IPS-NIHi11 (cell line): ENCODE measurements at places on chromosomes 7 and 10.

- no peak for DNase-seq
Observed at GRCh38 chr10:110393866-110394265, 89.1 kb upstream of the SMNDC1 start.

DNA sequence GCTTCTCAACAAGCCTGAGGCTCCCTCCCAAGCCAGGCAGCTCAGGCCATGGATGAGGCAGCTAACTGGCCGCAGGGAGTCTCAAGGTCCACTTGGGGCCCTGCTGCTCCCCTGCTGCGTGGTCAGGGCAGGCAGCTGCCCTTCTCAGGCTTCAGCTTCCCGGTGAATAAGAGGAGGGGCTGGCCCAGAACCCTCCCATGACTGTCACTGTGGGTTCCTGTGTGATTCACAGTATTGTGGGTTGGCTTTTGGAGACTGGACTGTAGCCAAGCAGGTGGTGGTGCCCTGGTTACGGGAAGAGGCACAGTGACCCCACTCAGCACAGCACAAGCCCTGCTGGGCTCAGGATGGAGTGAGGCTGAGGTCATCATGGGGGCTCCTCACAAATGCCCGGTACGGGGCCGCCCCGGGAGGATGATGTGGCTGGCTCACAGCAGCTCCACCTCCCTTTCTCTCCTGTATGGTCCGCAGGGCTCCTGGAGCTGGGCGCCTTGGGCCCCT is 189.8 kb downstream of the HECW1 start:
- DNase-seq, result peak; percentile 35

GRCh38 chr7:54339073-54339472 is 203.1 kb upstream of the VSTM2A start:
- DNase-seq, result no peak

DNA sequence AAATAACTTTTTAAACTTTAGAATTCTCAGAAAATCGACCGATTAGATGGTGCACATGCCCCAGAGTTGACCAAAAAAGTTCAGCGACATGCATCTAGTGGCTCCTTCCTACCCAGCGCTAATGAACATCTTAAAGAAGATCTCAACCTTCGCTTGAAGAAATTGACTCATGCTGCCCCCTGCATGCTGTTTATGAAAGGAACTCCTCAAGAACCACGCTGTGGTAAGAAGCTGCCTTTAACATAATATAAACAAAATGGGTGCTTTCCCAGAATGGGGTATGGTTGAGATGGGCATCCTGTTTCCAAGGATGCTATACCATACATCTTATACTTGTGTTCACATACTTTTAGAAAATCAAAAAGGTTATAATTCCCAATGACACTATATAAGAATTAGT is 24.6 kb downstream of the GLRX3 start:
- no peak for DNase-seq

DNA sequence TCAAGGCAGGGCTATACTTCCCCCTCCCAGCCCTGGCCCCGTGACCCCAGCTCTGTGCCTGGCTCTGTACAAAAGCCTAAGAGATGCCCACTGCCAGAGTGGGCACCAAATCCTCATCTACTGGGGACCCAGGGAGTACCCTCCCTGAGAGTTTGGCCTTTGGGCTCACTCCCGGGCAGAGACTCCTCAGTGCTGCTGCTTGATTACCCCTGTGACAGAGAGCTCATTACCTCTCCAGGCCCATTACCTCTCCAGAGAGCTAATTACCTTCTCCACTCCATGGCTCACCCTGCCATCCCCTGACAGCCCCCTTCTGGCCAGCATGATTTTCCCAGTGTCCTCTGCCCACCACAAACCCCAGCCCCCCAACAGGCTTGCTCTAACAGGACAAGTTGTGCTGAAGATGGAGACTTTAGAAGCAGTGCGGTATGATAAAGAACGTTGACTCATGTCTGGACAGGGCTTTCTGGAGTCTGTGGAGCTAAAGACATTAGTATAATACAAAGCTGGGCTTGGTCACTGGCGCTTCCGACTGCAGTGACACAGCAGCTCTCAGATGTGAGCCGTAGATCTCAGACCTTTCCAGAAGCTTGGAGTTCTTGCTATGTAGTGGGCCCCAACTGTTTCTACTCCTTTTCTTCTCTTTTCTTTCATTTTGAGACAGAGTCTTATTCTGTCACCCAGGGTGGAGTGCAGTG is 111.3 kb upstream of the KCTD7 start:
- DNase-seq, result no peak

DNA sequence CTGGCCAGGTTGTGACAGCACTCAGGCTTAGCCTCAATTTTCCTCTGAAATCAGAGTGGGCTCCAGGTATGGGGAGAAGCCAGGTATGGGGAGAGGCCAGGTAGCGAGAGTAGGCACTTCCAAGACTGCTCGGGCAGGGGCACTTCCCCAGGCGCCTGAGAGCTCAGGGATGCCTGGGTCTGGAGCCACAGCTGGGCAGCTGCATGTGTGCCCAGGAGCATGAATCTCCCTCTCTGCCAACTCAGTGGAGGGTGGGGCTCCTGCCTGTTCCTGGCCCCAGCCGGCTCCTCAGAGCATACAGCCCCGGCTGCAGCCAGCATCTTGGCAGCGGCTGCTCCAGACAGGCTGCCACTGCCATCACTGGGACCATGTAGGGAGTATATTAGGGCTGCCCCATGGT is 313.9 kb downstream of the AUTS2 start:
- no peak for DNase-seq

DNA sequence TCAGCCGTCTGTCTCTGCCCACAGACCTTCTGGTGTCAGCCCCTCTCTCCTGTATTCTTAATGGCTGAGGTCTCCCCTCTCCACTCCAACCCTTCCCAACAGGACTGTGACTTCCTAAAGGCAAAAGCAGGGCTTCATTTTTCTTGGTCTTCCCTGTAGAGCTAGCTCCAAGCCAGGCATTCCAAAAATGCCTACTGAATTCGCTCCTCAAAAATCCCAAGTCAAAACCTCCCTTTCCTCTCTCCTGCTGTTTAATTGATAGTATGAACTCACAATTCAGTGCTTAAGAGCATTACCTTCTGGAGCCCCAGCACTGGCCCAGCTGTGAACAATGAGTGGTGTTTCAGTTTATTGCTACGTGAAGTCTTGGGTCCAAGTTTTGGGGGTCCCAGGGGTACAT is 628.4 kb downstream of the PARD3 start:
- no peak for DNase-seq

DNA sequence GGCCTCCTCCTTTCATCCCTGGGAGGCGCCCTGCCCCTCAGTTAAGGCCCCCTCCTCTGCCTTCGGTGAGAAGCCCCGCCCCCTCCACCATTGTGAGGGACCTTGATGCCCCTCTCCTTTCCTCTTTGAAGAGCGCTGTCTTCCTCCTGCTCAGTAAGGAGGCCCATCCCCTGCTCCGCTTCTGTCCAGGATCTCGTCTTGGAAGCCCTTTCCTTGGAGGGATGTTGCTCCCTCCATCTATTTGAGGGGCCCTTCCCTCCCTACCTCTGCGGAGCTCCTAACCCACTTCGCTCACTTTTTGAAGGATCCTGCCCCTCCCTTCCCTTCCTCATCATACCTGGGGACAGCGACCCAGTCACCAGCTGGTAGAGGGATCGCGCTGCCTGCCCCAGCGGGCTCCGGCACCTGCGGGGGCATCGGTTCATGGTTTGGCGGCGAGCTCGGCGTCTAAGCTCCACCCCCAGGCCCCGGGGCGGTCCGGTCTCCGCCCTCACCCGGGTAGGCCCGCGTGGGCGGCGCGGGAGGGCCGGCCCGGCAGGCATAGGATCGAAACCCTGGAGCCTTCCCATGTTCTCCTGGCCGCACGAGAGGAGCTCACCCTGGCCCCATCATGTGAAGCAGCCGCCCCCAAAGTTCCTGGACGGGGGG is 4.1 kb downstream of the KCNIP2 start:
- DNase-seq, result peak; percentile 81

GRCh38 chr7:475951-476441 is 43.6 kb downstream of the PDGFA start:
- peak; percentile 6 for DNase-seq

DNA sequence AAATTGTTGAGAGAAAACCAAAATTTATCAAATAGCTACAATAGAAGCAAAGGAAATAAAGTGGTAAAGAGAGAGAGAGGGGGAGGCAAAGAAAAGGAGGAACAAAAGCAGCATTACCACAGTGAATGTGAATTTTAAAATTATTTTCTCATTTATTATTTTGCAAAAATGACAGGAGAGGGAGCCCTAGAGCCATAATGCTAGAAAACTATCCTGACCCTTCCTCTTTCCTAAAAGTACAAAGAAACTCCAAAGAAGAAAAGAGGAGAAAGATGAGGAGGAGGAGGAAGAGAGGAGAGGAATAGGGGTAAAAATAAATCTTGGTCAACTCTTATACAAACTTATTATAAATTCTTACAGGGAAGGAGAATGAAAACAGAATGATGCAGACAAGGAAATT is 921.5 kb downstream of the NRG3 start:
- DNase-seq, result no peak

DNA sequence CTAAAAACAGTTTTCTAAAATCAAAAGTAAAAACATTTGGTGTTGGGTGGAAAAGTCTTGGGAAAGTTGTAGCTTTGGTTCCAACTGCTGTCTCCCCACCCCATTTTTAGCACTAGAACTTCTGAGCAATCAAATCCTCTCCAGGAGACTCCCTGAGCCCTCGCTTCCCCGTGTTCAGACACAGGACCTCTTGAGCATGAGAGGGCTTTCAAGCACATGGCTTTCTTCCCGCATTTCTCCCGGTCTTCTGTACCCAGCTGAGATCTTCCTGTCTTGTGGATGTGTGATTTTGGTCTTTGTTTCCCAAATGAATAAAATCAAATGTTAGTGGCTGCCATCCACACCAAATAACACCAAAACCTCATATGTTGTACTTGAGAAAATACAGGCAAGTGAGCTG is 5.0 kb downstream of the CXCL12 start:
- no peak for DNase-seq

- no peak for DNase-seq
Observed at GRCh38 chr10:123800821-123801220, 90.8 kb downstream of the CPXM2 start.

DNA sequence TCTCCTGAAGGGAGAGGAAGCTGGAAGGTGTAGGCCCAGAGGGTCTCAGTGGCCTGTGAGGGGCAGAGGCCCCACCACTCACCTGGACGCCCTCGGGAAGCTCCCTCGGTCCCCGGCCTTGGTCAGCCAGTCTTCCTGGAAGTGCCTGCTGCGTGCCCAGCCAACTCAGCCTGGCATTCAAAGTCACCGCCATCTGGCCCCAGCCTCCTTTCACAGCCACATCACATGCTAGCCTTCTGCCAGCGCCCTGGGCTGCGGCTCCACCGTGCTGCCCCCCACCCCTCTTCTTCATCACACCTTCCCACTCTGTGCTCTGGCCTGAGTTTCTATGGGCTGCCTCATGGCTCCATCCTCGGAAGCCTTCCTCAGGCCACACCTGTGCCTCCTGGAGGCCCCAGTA is 98.0 kb downstream of the ZMIZ1 start:
- DNase-seq, result no peak

DNA sequence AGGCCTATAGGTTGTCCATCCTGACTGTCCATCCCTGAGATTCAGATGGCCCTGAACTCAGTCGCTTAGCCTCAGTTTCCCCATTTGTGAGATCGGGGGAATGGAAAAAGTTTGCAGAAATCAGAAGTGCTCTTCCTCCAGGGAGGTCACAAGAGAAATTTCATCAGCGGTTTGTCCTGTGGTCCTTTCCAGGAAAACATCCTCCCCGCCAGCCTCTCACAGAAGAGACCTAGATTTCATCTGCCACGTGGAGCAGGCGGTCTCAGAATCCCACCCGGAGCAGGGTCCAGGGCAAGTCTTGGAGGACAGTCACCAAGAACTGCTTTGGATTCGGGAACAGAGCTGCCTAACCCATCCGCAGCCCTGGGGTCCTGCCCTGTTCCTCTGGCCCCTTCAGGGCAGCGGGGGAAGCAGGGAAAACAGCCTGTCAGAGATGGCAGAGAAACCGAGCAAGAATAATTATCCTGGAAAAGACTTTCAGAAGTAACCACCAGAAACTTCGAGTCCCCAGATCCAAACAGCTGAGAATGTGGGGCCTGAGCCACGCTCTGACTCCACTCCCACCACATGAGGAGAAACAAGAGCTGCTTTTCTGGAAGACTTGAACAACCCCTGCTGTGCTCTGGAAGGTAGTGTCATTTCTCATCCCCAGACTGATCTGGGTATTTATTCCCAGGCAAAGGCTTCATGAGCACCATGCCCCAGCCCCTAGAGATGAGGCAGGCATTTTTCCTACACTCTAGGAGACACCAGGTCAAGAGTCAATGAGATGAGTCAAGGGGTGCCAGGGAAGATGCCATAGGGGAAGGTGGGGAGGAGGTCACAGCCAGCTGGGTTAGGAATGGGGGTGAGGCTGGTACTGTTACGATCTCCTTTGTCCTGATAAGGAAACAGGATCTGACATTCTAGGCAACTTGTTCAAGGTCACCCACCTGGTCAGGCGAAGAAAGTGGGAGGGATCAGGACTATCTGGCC is 1.1 kb upstream of the TNS3 start:
- no peak for DNase-seq

GRCh38 chr10:104601166-104601565 is 39.9 kb upstream of the SORCS3 start:
- DNase-seq, result no peak

DNA sequence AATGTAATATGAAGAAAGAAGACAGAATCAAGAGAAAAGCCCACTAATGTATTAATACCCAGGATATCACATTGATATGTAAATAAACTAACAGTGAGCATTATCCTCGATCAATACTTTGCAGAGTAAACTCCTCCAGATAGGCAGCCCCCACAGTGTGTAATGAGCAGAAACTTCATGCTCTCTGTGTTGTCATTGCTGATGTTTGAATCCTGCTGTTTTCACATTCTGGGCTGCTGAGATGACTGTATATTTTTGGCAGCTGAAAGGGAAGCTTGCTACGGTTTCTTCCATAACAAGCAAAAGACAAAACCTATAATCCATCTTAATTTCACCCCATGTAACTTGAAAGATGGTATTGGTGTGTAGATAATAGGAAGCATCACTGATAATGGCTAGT is 15.3 kb upstream of the THSD7A start:
- DNase-seq, result no peak

GRCh38 chr7:101126651-101127459 is at the start of gene SERPINE1:
TSS of gene SERPINE1 (plus strand) at chr7:101127104. CDS start at chr7:101128394, 1,290 bp downstream.
- DNase-seq, result peak; percentile 78

DNA sequence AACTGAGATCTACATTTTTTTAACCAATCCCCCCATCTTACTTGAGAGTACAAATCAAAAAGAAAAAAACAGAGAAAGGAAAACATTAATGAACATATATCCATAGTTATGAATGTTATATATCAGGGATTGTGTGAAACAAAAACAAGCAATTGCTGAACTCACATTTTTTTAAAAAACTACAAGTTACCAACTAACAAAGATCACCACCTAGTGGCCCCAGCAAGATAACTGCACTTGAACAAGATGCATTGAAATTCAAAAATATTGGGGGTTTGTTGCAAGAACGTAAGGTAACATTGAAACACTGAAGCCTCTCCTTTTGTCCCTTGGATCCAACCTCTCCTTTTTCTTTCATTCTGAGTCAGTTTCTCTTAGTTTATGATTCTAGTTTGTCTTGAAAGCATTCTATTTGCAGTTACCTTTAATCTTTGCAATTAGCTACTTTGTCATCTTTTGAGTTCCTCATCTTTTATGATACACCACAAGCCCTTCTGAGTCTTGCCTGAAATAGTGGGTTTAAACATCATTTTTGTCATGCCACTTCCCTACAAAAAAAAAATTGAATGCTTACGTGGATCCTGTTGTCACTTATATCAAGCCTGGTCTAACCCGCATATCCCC is 87.3 kb upstream of the TES start:
- DNase-seq, result peak; percentile 21

GRCh38 chr10:75165684-75166622 is 44.6 kb upstream of the VDAC2 start:
- no peak for DNase-seq
